ENCODE measurements at places on chromosomes 2 and 18.

DNA sequence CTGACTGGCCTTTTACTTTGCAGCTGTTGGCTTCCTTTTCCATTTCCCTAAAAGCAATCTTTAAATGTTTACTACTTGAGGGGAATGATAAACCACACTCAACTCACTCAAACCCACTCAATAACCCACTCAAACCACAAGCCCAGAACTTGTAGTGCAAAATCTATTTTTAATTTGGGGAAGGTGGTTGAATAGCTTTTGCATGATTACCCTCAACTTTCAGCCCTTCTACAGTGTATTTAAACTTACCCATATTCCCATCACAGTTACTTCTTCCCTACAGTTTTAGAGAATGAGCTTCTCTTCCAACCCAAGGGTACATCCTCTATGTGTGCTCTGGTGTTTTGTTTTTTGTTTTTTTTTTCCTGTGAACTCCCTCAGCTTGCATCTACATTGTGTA is 636.1 kb downstream of the TDRD15 start:
- no peak for DNase-seq

DNA sequence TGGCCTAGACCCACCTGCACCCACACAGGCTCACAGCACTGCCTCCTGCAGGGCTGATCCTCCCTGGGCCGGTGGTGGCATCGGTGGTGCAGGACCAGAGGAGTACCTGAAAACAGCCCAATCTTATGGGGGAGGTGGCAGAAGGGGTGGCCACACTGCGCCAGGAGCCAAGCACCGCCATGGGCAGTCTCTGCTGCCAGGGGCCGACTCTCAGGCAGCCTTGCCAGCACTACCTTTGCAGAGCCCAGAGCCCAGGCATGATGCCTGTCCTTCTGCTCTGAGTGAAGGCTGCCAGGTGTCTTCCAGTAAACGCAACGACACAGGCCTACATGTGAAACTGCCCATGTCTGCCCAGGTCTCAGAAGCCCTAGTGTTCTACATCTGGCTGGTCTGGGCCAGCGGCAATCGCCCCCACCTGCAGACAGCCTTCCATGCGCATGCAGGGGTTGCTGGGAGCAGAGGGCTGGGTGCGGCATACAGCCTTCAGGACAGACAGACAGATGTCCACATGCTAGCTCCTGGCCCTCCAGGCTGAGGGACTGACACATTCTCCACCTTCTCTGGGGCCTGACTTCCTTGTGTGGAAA is 6.8 kb downstream of the HS6ST1 start:
- DNase-seq = no peak

- no peak for DNase-seq
Measured at GRCh38 chr18:70522183-70522680, 233.4 kb downstream of the SOCS6 start.

DNA sequence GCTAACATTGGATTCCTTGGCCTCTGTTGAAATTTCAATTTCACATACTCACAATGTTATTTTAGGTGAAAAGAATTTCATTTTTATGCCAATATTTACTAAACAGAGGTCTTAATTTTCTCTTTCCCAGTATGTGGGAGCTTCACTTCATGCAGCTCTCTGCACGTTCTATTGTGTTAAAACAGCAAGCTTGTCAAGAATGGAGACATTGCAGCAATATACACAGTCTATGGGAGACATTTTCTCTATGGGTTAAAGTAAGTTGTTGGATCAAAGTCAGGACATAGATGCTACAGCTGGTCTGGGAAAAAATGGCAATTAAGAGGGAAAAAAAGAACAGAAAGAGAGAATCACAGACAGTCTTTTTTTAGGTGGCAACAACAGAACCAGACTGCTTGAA is 70.4 kb upstream of the ARHGAP15 start:
- DNase-seq = no peak

Measured in stimulated activated CD8-positive, alpha-beta memory T cell treated with anti-CD3 and anti-CD28 coated beads, Interleukin-15, amount 100 ng/mL, for 48 hours (primary cell).